Caki2 (cell line): ENCODE measurements at places on chromosomes 5 and 9.

- no peak for DNase-seq
These were observed 28.4 kb downstream of the ZDHHC11B start for GRCh38 chr5:756171-756570.

DNA sequence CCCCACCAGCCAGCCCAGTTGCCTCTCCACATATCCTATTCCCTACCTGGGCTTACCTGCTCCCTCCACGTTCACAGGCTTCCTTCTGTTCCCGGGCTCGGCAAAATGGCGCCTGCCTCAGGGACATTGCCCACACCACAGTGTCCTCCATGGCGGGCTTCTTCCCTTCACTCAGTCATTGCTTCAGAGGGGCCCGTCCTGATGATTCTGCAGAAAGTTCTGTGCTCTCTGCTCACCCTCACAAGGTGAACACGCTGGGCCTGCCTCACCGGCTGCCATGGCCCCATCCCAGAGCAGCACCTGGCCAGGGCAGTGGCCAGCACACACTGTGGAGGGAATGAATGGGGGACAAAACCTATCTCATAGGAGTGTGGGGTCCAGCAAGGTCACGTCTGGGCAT, 313.0 kb downstream of the GADD45G start:
- DNase-seq, result no peak

DNA sequence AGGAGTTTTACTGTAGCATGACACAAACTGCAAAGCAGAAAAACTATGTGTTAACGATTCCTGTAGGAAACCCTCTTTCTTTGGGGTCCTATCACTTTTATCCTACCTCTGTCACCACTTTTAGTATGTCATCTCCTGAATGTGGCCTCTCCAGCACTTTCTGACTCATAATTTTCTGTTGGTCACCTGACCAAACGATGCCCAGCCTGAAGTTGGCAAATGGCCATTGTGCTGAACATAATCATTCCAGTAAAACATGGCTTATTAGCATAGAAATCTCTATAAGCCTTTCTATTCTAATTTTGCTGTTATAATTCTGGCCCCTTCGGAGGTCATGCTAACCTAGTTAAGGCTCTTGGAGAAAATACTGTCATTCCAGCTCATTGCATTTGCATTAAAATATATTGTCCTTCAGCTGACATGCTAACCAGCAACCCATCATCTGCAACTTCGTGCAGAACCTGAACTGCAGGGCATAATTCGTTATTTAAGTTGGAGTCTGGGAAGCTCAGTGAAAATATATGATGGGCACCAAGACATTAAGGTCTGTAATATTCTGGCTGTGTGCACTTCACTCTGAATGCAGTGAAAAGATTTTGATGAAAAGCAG, 140.3 kb downstream of the NMUR2 start:
- no peak for DNase-seq

DNA sequence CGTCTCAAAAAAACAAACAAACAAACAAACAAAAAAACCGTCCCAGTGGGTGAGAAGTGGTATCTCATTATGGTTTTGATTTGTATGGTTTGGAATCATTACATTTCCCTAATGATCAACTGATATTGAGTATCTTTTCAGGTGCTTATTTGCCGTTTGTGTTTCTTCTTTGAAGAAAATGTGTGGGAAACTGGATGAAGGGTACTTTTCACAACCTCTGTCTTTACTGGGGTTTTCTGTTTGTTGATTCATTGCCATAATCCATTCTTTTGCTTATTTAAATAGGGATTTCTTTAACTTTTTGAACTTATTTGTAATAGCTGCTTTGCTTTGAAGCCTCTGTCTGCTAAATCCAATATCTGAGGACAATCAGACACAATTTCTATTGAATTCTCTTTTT, 9.2 kb upstream of the BICD2 start:
- DNase-seq, result no peak

DNA sequence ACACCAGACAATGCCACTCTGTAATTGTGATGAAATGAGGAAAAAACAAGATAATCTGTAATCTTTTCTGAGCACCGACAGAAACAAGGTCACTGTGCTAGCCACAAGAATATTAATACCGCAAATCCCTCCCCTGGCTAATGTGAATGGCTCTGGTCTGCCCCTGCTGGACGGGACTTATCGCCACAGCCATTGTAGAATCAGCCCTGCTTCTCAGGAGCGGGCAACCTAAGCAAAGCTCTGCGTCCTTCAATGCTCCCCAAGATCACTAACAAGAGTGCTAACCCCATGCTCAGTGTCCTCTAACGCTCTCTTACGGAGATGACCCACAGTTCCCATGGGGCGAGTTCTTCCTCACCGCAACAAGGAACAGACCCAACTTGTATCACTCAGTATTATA, 42.7 kb downstream of the OR2V1 start:
- peak; percentile 10 for DNase-seq

DNA sequence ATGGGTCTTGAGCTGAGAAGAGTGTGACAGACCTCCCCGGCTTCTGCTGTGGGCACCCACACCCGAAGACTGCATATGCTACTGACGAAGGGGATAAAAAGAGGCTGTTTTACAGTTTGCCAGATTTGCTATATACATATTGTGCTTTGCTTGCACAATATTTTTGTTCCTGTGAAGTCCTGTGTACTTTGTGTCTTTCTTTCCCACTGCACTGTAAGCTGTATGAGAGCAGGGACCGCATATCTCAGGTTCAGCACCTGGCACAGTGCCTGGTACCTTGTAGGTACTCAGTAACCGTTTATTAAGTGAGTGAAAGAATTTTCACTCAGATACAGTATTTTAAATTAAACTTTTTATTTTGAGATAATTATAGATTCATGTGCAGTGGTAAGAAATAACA, 8.2 kb upstream of the GARNL3 start:
- no peak for DNase-seq

DNA sequence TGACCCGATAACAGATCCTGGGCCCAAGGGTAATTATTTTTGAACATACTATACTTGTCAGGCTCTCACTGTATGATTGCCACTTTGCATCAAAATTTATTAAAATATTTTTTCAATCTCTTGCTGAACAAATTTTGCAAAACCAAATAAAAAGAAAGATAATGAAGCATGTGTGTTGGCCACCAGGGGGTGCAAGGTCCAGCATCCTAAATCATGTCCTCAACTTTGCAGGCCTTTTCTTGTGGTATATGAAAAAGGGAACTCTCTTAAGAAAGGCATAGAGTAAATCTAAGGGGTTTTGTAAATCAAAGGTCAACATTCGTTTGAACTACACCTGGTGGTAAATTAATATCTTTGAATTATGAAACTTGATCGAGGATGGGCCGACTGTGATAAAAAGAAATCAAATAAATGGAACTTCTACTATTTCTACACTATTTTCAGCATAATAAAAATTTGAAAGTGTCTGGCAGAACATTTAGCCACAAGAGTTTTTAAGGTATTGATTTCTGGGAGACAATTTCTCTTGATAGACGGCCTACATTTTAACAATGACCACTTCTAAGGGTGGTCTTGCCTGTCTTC, 676.5 kb downstream of the DMRTA1 start:
- no peak for DNase-seq

GRCh38 chr5:160628619-160628968, 206.9 kb downstream of the PTTG1 start:
- no peak for DNase-seq

GRCh38 chr5:78522476-78523260, 125.9 kb downstream of the LHFPL2 start:
- no peak for DNase-seq

- DNase-seq, result no peak
These were observed 2.8 kb upstream of the PPP2CA start for GRCh38 chr5:134228624-134229023.
